ENCODE measurements at places on chromosomes 6 and 20.

DNA sequence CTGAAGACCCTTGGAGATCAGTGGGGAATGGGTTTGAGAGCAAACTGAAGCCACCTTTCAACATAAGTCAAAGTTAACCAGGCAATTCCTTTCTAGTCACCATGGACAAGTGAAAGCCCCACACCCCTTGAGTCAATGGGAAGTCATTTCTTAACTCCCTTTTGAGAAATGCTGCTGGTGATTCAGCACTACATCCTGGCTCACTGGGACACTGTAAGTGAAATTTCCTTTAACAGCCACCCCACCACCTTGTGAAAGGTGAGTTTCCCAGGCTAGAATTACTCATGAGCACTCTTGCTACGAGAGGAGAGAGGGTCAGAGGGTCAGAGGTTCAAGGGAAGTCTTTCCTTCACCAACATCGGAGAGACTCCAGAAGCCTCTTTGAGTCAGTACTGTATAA lies 93.3 kb upstream of the MARCKS start:
- peak; percentile 10 for DNase-seq

DNA sequence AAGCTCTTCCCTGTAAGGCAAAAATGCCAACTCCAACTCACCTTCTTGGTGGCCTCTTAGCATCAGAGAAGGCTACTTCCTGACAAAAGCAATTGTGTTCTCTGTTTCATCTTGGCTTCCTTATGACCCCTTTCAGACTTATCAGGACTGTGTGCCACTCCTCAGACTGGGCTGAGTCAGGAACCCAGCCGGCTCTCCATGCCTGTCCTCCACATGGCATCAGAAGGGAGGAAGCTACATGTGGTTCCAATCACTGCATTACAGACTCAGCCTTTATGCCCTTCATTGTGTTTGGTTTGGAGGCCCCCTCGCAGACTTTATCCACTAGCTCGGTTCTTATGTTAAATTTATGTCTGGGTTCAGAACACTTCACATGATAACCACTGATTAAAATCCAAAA lies 142.5 kb downstream of the SLC24A3 start:
- DNase-seq: no peak

DNA sequence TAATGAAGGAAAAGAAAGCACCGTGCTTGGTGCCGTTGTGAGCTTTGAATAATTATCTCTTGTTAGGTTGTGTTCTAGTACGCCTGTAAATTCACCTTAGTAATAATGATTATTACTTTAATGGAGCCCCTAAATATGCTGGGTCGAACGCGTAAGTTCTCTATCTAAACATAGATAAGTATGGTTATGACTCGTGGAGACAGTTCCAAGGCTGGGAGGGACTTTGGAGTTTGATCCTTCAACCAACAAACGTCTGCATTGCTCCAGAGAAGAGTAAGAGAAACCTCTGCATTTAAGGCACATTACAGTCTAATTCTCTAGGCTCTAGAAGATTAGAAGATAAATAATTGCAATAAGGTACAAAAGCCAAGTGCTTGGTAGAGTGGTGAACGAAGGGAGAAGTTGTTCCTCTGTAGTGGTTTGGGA lies 514 bp downstream of the ACOT13 start:
- DNase-seq: no peak

DNA sequence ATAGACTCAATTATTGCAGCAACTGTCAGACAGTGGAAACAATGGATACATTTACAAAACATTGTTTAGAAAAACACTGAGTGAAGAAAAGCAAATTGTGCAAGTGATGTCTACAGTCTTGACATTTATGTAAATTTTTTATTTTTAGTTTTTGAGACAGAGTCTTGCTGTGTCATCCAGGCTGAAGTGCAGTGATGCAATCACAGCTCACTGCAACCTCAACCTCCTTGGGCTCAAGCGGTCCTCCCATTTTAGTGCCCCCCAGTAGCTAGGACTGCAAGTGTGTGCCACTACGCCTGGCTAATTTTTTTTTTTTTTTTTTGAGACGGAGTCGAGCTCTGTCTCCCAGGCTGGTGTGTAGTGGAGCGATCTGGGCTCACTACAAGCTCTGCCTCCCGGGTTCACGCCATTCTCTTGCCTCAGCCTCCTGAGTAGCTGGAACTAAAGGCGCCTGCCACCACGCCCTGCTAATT lies 9.7 kb downstream of the CNBD2 start:
- no peak for DNase-seq

DNA sequence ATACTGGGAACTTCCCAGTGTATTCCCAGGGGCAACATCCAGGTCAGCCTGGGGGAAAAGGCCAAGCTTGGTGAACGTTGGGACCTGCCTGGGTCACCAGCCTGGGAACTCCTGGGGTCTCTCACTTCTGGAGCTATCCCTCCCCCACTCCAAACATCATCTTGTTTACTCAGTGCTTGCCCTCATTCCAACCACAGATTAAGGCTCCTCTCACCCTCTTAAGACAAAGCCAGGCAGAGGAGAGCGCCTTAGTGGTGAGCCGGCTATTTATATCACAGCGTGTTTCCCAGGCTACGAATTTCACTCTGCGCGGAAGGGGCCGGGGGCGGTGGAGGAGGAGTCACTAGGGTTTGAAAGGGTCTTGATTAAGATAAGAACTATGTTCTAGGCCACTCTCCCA lies 12.1 kb downstream of the PRPH2 start:
- DNase-seq: no peak

- peak; percentile 67 for DNase-seq
These were observed 42.8 kb upstream of the TASP1 start for GRCh38 chr20:13681248-13682125.

- DNase-seq: no peak
These were observed 852.3 kb upstream of the HS3ST5 start for GRCh38 chr6:115194981-115195638.

DNA sequence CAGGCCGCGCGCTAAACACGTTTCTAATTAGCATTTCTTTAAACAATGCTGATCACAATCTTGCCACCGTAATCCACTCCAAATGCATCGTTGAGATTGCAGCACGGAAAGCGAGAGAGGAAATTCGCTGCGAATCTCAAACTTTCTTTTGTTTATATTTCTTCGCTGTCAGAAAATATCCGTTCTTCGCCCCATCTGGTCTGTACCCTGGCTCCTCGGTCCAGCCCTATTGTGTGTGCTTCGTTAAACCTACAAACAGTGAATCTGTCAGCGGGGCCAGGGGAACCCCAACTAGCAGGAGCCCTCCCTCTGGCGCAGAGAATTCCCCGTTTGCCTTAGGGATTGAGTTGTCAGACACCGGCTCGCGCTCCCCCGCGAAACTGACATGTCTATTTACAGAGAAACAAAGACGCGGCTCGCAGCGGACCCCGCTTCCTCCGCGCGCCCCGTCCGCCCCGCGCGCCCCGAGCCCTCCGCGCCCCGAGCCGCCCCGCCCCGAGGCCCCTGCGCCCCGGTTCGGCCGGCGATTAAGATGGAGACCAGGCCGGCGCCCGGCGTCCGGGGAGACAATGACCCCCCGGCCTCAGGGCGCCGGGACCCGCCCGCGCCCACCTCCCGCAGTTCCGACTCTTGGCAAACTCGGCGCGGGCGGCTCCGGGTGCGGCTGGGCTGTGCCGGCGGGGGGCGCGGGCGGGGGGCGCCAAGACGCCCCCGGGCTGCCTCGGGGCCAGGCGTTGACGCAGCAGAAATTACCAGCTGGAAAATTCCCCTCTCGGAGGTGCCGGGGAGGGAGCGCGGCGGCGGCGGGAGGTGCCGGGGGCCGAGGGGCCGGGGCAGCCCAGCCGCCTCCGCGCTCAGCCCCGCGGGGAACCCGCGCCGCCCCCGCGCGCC lies 874 bp downstream of the ZBTB46 start:
- DNase-seq: no peak

DNA sequence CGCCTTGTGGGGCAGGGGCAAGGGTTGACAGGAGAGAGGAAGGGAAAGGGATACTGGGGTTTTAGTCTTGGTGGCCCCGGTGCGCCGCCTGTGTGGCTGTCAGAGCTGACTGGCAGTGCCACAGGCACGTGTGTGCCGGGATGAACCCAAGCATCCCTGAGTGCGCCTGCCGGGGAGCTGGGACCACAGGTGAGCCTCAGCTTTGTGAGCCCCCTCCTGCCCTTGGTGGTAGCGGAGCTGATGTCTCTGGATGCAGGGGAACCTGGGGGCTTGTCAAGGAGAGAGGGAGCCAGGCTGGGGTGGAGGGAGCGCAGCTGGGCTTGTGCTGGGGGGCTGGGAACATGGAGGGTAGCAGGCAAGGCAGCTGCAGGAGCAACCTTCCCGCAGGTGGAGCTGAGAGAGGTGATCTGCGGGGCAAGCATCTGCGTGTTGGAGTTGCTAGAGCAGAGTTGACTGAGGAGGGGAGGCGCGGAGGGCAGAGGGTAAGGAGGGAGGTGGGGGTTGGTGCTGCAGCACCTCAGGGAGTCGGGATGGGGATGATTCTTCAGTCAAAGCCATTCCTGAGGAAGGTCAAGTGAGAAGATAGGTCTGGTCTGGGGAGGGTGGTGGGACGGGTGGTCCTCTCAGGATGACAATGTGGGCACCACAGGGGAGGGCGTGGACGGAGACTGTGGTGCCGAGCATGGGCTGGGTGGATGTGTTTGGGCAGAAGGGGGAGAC lies 28.1 kb downstream of the PYGB start:
- no peak for DNase-seq

- DNase-seq: no peak
These were observed 3.8 kb upstream of the SLC17A1 start for GRCh38 chr6:25835442-25836283.

- DNase-seq: no peak
These were observed 9.8 kb upstream of the MAPK13 start for GRCh38 chr6:36120539-36120938.

GRCh38 chr6:125285936-125286335 lies 15.8 kb downstream of the HDDC2 start:
- no peak for DNase-seq

GRCh38 chr6:40917603-40918002 lies 121.4 kb downstream of the UNC5CL start:
- DNase-seq: no peak

GRCh38 chr6:22432060-22432459 lies 135.2 kb upstream of the PRL start:
- DNase-seq: no peak

- DNase-seq: peak; percentile 76
These were observed 130.6 kb upstream of the INSM1 start for GRCh38 chr20:20237093-20237959.

GRCh38 chr20:52166150-52166549 lies 25.4 kb downstream of the ZFP64 start:
- no peak for DNase-seq

- no peak for DNase-seq
These were observed 57.6 kb downstream of the FAM184A start for GRCh38 chr6:119020597-119021561.

GRCh38 chr6:97186416-97186999 lies 96.5 kb downstream of the MMS22L start:
- DNase-seq: peak; percentile 56

GRCh38 chr6:109867009-109867969 lies 110.8 kb upstream of the GPR6 start:
- no peak for DNase-seq

GRCh38 chr6:88669475-88669874 lies 293.9 kb downstream of the RNGTT start:
- DNase-seq: no peak

GRCh38 chr6:9948678-9949077 lies 466.2 kb downstream of the TFAP2A start:
- no peak for DNase-seq

GRCh38 chr6:43407296-43407695 lies 20.0 kb upstream of the ABCC10 start:
- DNase-seq: no peak

DNA sequence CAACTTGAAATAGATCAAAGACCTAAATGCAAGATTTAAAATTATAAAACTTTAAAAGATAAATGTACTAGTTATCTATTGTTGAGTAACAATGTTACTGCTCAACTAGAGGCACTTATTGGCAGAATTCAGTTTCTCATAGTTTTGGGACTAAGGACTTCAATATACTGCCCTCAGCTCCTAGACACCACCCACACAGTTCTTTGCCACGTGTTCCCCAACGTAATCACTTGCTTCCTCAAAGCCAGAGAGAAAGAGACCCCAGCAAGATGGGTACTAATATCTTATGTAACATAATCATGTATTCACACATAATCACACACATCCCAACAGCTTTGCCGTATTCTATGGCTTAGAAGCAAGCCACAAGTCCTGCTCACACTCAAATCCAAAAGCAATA lies 50.3 kb upstream of the SLC22A16 start:
- no peak for DNase-seq

DNA sequence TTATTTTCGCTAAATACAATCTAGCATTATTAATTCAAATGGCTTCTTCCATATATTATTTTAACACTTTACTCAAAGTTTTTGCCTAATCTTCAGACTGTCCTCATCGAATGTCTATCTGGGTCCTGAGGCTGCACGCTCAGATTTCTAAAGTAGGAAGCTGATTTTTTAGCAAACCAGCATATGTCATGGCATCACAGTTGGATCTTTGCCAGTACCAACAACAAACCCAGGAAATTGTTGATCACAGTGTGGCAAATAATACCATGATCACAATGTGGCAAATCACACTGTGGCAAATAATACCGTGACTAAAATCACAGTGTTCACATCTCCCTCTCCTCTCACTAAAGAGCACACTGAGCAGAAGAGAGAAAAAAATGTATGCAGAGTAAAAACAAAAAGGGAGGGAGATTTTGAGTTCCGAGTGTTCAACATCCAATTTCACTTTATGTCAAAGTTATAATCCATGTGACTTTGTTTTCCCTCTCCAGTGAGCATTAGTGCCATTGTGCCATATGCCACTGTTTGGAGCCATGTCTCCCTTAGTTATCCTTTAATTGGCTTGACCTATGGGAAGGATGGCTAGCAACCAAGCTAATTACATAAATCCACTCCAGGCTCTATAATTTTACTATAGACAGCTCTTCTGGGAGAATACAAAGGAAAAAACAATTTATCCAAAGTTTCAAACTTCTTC lies 1059.6 kb downstream of the HACE1 start:
- no peak for DNase-seq

DNA sequence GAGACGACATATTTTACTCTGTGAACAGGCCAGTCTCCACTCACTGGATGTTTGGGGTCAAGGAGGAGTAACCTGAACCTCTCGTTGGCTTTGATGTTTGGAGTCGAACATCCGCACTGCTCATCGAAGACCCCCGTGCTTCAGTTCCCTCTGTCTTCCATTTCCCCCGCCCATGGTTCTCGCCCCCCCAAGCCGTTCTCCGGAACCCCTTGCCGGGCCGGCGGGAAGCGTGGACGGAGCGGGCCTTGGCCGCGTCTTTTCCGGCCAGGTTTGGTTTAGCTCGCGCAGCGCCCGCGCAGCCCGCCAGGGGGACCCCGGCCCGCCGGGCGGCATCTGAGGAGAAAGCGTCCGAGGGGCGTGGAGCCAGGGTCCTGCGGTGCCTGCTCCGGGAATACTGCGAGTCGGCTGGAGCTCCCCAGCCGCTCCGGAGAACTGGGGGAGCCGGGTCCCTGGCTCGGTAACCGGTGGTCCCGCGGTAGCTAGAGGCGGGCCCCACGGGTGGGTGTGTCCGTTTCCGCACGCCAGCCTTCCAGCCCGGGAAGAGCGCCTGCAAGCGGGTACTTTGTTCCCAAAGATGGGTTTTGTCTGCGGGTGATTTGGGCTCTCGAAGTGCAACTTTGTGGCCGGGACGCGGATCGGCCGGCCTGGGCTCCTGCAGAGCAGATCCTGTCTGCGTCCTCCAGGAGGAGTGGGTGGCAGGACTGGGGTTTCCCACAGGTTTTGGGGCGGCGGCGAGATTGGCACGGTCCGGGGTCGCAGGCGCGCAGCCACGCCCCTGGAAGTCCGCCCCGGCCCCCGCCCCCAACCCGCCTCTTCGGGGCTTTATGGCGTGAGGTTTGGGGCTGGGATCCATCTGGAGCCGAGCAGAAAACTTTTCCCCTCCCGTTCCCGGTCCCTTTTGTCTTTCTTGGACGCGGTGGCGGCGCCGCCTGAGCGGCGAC lies at the start of gene TMEM200A:
Gene TMEM200A (plus strand): TSS at position 852 of the 941 bp plus-strand sequence. CDS start 74,406 bp downstream, outside the sequence.
- peak; percentile 27 for DNase-seq

GRCh38 chr6:37391120-37391519 lies 37.3 kb downstream of the RNF8 start:
- DNase-seq: no peak

Measured in A549 (cell line).